Activated CD4-positive, alpha-beta T cell treated with anti-CD3 and anti-CD28 coated beads, Interleukin-2, amount 50 U/mL, for 4 hours (primary cell): ENCODE measurements at places on chromosomes 5 and 9.

DNA sequence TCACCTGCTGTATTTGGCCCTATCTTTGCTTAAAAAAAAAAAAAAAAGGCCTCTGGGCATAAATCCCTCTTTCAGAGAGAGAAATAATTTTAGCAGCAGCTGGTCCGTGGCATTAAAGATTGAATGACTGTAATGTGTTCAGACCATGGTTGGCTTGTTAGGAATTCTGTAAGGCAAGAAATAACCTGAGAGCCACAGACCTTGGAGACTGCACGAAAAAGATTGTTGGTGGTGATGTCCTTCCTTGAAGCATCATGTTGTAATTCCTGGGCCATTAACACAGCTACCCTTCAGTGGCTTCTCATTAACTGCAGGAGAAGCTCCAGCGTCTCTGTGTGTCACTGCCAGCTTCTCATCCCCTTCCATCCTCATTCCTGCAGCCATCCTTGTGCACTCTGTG, 79.0 kb downstream of the SGCD start:
- no peak for DNase-seq

DNA sequence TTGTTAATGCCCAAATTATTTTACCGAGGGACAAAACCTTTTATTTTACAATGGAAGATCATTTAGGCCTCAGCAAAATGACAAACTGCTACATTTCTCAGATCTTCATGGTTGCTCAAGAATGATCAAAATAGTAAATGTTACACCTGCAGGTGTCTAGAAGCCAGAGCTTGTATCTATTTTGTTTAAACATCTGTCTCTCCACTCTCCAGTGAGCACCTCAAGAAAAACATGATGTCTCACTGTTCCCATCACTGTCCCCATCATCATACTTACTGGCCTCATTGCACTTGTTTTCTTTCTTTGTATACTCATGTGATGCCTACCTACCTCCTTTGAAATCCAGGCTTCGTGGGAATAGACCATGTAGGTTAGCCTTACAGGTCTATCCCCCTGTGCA, 149.6 kb downstream of the TTLL11 start:
- no peak for DNase-seq

- no peak for DNase-seq
Observed at GRCh38 chr5:170144286-170145023, 38.8 kb downstream of the FOXI1 start.

- no peak for DNase-seq
Observed at GRCh38 chr5:32711681-32712480, 760 bp downstream of the NPR3 start.

DNA sequence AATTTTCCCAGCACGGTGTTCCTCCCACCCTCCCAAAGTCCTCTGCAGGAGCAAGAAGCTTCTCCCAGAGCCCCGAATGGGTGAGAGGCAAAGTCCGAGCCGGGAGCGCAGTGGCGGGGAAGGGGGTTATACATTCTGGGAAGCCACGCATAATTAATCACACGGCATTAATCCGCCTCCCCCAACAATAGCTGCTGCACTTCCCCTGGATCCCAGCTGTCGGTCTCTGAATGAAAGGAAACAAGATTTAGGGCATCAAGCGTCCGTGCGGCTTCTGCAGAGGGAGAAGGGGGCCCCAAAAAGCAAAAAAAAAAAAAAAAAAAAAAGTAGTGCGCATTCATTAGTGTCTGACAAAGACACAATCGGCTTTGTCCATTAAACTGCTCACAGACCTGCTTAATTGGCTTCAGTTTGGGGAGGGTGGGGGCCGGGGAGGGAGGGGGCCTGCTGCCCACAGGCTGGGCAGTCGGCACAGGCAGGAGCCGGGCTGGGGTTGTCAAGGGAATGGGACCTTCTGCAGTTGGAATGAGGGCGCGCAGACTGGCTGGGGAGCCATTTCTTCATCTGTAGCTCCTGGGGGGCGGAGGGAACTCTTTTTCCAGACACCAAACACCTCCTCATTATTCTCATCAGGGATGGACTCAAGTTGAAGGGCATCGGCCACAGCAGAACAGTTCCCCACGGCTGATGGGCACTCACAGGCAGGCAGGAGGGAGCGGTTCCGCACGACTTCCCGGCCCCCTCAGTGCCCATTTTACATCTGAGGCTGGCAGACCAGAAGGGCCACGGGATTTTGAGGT, 3.4 kb downstream of the NOTCH1 start:
- no peak for DNase-seq

DNA sequence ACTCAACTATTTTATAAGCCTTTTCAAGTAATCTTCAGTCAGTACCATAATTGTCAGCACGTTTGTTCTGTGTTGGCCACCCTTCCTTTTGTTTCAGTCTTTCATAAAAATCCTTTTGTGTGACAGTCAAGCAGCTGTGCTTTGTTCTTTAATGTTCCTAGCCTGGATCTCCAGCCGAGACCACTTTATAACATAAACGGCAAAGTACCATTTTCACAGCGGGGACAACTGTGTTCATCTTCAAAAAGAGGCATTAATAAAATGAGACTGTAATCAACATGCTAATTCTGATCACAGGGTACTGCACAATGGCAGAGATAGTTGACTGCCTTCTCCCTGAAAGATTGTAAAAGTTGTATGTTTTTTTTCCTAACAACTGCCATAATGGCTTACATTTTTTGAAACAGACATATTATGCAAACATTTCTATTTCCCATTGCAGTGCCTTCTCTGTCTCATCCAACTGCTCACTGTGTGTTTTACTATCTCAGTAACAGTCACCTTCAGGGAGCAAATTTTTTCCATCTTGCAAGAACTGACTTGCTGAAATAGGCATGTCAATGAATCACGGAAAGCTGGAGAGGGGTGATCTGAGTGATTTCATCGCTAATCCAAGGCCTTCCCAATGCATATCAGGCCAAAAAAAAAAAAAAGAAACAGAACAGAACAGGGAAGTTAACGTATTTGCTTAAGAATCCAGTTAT, 828.5 kb upstream of the DMAC1 start:
- no peak for DNase-seq

- DNase-seq = no peak
Observed at GRCh38 chr9:19049917-19050636, 850 bp downstream of the RRAGA start.

DNA sequence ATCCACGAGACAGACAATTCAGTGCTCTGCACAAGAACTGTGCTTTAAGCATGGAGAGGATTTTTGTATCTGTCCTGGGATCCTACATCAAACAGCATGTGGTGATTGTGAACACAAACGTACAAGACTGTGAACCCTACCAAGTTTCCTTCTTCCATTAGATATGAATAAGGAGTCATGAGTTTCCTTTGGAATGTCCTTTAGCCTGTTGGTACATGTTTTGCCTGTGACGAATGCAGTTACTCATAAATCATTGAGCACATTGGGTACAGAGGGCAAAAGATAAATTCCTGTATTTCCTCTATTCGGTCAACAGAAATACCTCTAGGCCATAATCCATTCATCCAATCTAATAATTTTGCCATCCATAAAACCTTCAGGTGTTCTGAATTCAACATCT, 61.5 kb downstream of the FXN start:
- no peak for DNase-seq

- no peak for DNase-seq
Observed at GRCh38 chr9:6922680-6923079, 164.9 kb downstream of the KDM4C start.

GRCh38 chr9:38079461-38080031, 10.5 kb upstream of the SHB start:
- no peak for DNase-seq

DNA sequence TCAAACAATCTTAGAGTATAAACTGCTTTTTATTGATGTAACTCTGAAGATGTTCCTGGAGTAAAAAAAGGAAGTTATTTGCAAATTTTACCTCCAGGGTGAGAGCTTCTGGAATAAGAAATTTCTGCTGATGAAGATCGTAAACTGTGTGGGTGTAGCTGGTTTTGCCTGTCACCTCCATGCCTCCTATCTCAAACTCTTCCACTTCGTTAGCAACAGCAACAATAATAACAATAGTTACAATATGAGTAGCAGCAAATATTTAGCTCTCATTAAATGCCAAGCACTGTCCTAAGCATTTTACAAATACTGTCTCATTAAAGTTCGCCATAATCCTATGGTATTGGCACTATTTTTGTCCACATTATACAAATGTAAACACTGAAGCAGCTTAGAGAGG, 57.9 kb downstream of the GCNT1 start:
- no peak for DNase-seq

- DNase-seq = no peak
Observed at GRCh38 chr5:105150323-105150722, 1587.7 kb upstream of the NUDT12 start.

DNA sequence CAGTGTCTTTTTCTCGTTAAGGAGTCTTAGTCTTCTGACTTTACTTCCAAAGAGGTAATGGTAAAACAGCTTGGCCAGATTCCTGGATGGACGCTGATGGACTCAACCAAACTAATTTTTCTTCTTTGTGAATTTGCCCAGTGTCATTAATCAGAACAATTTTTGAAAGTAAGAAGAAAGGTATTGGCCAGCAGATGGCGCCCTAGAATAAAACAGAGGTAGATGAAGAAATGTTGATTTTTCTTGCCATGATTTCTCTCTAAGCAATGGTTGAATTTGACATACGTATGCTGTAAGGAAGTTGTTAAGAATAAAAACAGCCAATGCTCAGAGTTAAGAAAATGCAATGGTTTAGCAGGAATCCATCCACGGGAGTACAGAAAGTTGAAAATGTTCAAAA, 500.0 kb downstream of the DIRAS2 start:
- DNase-seq = peak; percentile 53

DNA sequence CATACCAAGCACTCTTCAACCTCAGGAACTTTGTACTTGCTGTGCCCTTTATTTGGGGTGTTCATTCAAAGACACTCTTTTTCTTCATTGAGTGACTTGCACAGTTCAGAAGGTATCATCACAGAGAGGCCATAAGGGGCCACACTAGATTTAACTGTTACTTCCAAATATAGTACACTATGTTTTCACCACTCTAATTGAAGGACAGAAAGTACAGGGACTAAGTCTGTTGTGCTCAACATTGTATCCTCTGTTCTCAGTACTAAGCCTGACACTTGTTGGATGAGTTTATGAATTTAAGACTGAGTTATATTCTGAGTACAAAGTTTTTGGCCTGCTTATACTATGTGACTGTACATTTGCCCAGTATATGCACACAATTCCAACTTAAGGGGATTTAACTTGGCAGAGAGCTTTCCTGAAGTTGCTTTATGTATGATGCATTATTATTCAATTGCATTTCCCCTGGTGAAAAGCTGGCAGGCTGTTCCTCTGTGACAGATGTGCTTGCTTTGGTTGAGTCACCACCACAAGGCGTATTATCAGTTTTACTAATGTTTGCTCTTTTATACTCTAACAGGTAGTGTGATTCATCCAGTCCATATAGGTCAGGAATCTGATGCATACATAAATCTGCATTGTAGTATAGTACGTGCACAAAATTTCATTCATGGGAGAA, 714.8 kb downstream of the TLR4 start:
- no peak for DNase-seq

DNA sequence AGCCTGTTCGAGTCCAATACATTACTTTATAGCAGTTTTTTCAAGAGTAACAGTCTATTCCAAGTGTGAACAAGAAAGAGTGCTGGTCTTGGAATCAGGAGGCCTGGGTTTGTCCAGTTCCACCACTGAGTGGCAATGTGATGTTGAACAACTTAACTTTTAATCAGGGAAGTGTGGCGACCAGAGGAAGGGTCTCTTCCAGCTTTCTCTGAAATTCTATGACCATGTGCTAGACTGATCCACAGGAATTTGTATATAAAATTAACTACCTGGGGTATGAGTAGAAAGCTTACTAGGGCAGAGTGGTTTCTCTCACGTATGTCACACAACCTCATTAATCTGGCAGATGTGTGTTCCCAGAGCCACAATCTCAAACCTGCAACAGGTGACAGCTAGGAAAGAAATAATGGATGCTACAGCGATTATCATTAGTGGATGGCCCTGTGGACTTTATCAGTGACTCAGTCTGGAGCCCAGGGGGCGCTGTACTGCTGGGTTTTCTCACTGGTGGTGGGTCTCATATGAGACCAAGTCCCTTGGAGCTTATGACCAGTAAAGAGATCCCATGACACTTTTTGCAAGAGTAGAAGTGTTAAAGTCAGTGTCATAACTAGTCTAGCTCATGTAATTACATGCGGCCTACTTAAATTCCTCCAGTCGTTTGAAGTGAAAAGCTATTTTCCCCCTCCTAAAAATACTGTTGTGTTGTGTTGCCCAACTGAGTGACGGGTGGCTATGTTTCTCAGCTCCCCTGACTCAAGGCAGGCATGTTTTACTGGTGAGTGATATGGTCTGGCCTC, 116.5 kb downstream of the GDNF start:
- no peak for DNase-seq

DNA sequence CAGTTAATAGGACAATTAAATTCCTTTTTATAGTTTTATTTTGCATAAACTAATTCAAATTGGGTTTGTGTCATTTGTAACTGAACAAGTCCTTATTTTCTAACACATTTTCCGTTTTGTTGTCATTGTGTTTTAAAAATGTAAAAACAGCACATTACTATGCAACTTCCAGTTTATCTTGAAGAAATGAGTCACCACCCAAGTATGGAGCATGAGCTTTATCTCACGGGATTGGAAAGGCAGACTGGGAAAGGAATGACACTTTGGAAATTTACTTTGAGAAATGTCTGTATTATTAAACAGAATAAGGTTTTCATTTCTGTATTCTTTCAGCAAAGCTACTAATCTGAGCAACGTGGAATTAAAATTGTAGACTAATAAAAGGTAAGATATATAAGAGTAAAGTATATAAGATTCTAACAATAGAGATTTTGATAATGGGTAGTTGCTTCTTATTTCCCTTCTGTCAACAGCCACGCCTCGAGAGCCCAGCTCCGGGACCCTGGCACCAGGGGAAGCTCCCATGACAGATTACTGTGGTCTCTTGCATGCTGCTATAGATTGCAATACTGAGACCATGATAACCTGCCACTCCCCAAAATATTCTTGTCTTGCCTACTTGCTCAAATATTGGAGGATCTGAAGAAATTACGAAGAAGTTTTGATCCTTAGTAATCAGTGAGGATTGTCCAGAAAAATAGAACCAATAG, 433.1 kb downstream of the CHSY3 start:
- no peak for DNase-seq

DNA sequence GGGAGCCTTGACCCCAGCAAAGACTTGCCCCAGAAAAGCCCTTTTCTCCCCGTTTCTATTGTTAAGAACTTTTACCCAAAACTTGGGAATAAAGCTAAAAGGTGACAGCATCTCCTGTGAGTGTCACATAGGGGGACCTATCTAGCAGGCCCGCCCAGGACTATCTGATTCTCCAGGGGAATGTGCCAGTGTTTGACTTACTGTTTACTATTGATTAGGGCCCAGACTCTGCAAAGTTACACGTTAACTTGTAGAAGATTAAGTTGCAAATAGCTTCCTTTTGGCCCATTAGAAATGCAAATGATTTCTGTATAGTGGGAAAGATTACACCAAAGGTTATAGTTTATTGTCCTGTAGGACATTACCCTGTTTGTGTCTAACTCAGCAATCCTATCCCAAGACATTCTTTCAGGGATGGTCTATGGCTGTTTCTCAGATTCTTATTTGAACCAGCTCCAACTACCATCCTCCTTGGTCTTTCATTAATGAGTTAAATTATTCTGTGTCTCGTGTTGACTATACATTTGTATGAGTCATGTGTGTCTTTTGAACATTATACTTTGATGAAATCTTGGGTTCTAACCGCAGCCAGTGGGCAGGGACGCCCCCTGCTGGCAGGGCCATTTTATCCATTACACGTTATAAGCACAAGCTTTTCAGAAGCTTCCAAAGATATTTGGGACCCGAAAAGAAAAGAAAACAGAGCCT, 60.7 kb downstream of the HRH2 start:
- DNase-seq = peak; percentile 67

- no peak for DNase-seq
Observed at GRCh38 chr5:1746371-1747078, 53.1 kb downstream of the MRPL36 start.
